ENCODE measurements at places on chromosomes 3 and 15.
A peak's percentile ranks its signal among the peaks of the same experiment; 100 is the strongest.

DNA sequence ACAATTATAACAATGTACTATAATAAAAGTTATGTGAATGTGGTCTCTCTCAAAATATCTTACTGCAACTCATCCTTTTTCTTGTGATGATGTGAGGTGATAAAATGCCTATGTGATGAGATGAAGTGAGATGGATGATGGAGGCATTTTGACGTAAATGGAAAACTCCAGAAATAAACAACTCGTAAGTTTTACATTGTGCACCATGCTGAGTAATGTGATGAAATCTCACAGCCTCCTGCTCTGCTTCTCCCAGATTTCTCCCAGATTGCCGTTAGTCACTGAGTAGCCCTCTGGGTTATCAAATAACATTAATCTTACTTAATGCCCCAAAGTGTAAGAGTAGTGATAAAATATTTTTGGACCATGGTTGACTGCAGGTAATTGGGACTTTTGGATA, 64.8 kb upstream of the SLCO2A1 start:
- peak; percentile 97 for DNase-seq

DNA sequence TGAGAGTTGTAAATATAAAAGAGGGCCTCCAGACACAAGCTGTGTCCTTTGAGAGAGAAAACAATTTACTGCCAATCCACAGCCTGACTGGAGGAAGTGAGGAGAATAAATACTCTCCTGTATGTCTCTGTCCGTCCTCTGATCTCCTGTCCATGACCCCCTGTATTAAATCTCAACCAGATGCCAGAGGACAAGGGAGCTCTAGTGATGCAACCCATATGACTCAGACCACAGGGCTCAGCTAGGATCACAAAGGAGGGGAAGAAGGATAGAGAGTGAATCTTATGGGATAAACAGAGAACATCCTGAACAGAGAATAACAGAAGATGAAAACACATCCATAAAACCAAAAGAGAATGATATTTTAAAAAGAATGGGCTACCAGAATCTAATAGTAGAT, 482.6 kb downstream of the PLOD2 start:
- peak; percentile 9 for DNase-seq

- DNase-seq: no peak
Measured at GRCh38 chr3:74844428-74844827, 230.0 kb upstream of the CNTN3 start.

GRCh38 chr3:9746330-9746729, 3.4 kb upstream of the OGG1 start:
- DNase-seq: peak; percentile 75
